ENCODE measurements at places on chromosomes 4 and X.

DNA sequence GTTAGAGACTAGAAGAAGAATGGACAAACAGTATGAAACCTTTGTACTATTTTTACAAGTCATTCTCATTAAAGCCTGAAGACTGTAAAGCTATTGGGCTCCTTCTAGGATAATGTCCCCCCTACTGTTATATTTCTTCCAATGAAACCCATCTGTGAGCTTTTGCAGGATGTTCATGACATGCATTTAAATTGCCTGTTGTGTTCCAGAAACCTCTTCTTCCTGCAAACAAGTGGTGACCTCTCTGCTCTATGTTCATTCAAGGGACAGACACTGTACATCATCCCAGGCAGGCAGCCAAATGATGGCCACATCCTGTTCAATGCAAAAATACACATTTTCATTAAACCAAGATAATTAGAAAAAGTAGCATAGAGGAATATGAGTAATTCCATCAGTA is 128.0 kb downstream of the C4orf33 start:
- no peak for DNase-seq

DNA sequence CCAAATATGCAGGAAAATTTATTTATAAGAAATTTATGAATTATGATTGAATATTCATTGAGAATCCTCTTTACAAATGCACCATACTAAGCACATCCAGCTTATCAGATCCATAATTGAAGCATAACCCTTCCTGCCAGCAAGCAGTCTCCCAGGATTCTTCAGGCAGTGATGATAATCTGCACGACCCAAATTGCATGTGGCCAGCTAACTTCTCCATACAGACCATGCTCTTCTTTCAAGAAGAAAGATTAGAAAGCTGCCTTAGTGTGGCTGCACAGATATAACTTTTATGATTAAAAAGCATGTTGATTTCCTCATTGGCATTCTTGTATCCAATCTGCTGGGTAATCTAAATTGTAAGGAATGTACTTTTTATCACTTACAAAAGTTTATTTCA is 3.3 kb upstream of the CBR4 start:
- no peak for DNase-seq

DNA sequence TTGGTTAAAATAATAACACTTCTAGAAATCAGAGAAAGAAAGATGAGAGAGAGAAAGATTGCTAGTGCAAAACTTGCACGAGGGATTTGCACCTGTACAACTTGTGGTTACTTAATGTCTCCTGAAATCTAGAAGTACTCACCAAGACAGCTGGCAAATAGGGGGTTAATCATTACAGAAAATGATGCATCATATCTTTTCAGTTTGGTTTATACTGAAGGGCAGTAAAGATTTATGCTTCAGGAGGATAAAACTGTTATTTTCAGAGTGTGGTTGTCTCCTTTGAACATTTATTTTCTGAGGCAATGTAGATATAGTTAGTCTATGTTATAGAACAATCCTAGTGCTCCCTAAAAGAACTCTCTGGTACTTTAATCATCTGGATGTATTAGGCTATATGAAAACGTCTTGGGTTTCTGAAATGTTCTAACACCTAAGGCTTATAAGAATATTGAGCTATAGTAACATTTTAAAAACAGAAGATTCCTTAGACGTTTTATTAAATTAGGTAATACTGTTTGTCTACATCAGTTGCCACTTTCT is 13.3 kb downstream of the ATOH1 start:
- DNase-seq, result no peak

GRCh38 chr4:53598901-53599300 is 7.6 kb upstream of the LNX1 start:
- DNase-seq, result no peak

GRCh38 chr4:78131403-78131802 is 74.3 kb downstream of the FRAS1 start:
- no peak for DNase-seq

- DNase-seq, result no peak
These were observed 2.3 kb downstream of the SNCA start for GRCh38 chr4:89834486-89835209.

DNA sequence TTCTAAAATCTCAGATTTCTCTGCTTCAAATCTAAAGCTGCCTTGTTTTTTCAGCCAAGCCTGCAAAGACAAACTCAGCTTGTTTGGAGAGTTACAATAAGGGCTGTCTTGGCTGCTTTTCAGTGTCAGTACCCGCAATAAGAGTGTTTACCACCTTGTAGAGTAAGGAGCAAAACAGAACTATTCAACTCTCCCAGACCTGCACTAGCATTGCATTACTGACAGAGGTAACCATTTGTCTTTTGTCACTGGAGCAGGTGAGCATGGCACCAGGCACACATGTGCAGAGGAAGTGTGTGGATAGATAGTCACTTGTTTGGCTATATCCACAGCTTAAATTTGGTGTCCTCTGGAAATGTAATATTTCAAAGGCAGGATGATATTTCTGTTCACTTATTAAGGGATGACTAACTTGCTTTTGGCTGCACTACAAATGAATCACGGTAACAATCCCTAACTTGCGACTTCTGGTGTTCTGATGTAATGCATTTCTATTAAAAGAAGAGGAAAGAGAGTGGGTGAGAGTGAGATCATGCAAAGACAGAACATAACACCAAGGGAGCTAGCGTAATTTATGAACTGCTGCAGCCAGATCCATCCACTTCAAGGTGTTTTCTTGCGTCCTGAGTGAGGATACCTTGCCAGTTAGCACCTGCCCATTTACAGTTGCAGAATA is 38.6 kb downstream of the PTCHD1 start:
- no peak for DNase-seq

GRCh38 chr4:5990446-5991160 is 27.6 kb downstream of the C4orf50 start:
- DNase-seq, result no peak

GRCh38 chr4:47373174-47373573 is 90.3 kb downstream of the COMMD8 start:
- DNase-seq, result no peak

- DNase-seq, result no peak
These were observed at the start of gene OTUD5 for GRCh38 chrX:48957477-48957826. OTUD5 (minus strand) TSS chrX:48957607; CDS start chrX:48957570, 37 bp downstream.

DNA sequence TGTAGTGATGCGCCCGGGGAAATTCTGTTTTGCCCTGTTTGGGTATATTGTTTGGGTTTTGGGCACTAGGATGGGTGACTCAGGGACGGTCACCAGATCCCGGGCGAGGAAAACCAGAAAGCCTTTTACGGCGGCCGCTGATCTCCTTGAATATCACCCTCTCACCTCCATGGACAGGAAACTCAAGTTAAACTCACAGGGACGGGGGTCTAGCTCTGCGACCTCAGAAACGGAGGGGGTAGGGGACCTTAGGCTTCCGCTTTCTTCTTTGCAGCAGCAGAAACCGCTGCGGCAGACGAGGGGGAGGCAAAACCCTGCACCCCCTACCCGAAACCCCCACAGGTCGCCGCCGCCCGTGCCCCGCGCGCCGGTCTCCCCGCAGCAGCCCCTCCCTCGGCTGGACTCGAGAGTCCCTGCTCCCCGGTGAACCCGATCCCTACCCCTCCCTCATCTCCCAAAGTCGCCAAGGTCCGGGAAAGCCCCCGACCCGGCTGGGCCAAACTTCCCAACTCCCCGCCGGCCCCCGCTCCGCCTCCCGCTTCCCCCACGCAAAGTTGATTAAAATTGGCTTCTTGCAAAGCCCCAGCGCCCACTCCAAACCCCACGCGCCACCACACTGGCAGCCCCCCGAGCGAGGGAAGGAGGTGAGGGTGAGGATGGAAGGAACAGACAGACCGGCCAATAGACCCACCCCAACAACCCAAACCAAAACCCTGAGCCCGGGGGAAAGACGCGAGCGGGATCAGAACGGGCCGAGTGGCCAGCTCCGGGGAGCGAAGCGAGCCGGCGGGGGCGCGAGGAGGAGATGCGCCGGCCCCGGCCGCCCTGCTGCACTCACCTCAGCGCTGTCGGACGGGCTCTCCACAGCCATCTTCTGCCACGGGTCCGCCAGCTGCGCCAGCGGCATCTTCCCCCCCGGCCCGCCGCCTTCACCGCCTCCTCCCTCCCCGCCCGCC is 705 bp downstream of the RPS6KA3 start:
- no peak for DNase-seq

GRCh38 chr4:173934201-173934600 is 349.3 kb downstream of the FBXO8 start:
- DNase-seq, result no peak

GRCh38 chr4:145484225-145484846 is 2.7 kb downstream of the SMAD1 start:
- no peak for DNase-seq

- peak; percentile 37 for DNase-seq
These were observed 189.1 kb upstream of the C1QTNF7 start for GRCh38 chr4:15238720-15239119.

DNA sequence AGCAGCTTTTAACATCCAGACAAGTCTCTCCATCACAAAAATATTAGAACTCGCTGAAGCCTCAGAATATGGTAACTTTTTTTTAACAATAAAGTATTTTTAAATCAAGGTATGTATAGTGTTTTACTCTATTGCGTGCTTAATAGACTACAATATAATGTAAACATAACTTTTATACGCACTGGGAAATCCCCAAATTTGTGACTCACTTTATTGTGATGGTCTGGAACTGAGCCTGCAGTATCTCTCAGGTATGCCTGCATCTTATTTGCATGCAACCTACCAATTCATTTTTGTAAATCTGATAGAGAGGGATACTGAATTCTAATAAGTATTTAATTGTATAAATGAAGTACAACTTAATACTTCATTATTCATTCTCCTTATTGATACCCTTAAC is 823.5 kb downstream of the ADGRL3 start:
- DNase-seq, result no peak

DNA sequence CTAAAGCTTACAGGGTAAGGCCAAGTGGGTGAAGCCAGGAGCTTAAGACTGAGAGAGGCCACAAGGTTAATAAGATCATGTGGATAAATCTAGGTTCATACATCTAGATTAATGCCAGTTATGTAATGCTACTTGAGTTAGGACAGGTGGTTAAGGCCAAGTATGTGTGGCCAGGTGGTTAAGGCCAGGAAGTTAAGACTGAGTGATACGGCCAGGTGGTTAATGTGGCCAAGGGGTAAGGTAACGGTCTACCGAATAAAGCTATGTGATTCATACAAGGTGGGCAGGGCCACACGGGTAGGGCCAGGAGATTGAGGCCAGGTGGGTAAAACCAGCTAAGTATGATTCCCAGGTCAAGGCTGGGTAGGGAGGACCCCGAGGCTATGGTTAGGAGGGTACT is 223.0 kb downstream of the TACR3 start:
- no peak for DNase-seq

GRCh38 chr4:125780164-125780563 is 465.4 kb downstream of the FAT4 start:
- no peak for DNase-seq

DNA sequence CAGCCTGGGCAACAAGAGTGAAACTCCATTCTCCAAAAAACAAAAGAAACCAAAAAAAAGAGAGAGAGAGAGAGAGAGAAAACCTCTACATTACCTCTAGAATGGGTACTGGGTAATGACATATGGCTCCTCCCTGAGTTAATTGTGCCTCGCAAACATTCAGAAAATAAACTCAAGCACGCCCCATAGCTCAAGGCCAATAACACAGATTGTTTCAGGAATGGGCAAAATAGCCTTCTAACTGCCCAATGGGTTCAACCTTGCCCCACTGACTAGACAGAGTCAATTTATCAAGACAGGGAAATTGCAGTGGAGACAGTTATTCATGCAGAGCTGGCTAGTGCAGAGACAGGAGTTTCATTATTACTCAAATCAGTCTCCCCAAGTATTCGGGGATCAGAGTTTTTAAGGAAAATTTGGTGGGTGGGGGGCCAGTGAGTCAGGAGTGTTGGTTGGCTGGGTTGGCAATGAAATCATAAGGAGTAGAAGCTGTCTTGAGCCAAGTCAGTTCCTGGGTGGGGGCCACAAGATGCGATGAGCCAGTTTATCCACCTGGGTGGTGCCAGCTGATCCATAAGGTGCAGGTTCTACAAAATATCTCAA is 25.1 kb downstream of the NIPAL1 start:
- DNase-seq, result no peak

GRCh38 chr4:90442619-90443018 is 315.4 kb downstream of the CCSER1 start:
- DNase-seq, result no peak

DNA sequence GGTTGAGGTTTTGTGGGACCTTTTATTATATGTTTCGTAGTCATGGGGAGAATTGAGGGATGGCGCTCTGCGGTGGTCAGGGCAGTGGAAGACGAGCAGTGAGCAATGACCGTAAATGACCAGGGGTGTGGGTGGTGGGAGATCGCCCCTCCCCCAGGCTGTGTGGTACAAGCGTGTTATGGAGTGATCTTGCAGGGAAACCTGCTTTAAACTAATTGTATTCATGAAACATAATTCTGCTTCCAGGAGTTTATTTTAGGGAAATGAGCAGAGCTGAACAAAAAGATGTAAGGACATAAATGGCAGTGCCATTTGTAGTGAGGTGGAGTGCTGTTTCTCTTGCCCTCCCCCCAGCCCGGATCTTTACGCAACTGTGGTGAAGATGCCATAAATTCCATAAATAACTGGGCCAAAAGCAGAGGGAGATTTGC is 20.2 kb downstream of the GYG2 start:
- DNase-seq, result no peak

- DNase-seq, result no peak
These were observed 182.7 kb downstream of the PABPC4L start for GRCh38 chr4:134018846-134019245.

- DNase-seq, result no peak
These were observed 325.5 kb downstream of the BCOR start for GRCh38 chrX:39772057-39772832.

- no peak for DNase-seq
These were observed 20.5 kb downstream of the NUDT9 start for GRCh38 chr4:87442889-87443288.

GRCh38 chr4:93646233-93646930 is 182.2 kb upstream of the ATOH1 start:
- DNase-seq, result no peak

- no peak for DNase-seq
These were observed 99.8 kb downstream of the PTCHD1 start for GRCh38 chrX:23434356-23434884.

GRCh38 chrX:7068939-7069367 is 78.6 kb upstream of the STS start:
- DNase-seq, result no peak

- DNase-seq, result no peak
These were observed 137.7 kb downstream of the GPR143 start for GRCh38 chrX:9627922-9628321.
